Activated CD4-positive, alpha-beta T cell treated with anti-CD3 and anti-CD28 coated beads for 36 hours (primary cell): ENCODE measurements at places on chromosomes 2 and 18. TPM values are rescaled to one million over a fixed set of nuclear protein-coding genes. Genes with fewer than 3 reads are reported as not detected.

- H3K36me3 ChIP-seq = peaks cover 51% of the 10 kb centered on the region
- H3K4me3 ChIP-seq = no peak overlapping the region
- H3K4me1 ChIP-seq = peaks cover 17% of the 10 kb centered on the region
- peak overlapping the region; percentile 32 for H3K27ac ChIP-seq
These were observed 76.2 kb downstream of the WDR7 start for GRCh38 chr18:56727399-56727798.

DNA sequence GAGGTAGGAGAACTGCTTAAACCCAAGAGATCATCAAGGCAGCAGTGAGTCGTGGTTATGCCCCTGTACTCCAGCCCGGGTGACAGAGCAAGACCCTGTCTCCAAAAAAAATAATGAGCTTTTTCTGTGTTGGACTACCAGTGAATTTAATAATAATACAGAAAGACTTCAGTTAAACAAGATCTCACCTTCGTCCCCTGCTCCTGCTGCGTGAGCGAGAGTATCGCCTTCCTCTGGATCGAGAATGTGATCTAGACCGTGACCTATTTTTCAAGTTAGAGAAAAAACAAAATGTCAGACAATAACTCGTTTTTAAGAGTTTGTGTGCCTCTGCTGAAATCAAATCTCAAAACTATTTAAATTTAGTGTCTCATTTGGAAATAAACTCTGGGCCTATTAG, 2.8 kb downstream of the SRSF7 start:
- H3K27me3 ChIP-seq = no peaks in the 10 kb centered on the region
- peak overlapping the region; percentile 94 for H3K4me3 ChIP-seq
- peaks cover 72% of the 10 kb centered on the region for H3K36me3 ChIP-seq
- no peak for DNase-seq
- peak overlapping the region; percentile 94 for H3K27ac ChIP-seq
- peaks cover 70% of the 10 kb centered on the region for H3K4me1 ChIP-seq

VWA3B gene
- not detected for total RNA-seq

DNA sequence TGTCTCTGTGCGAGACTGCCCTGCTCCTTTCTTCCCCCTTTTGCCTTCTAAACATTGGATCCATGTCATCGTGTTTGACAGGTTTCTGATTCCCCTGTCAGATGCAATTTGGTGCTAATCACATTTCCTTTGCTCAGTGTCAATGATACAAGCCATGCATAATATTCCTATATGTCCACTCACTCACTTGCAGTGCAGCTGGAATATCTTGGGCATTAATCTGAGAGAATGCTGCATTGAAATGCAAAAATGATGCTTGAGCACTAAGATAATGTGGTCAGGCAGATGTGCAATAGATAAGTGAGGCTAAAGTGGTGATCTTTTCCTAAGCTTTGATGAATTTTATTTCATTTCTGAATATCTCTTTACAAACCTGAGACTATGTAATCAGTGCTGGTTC, 375.5 kb downstream of the PARD3B start:
- no peaks in the 10 kb centered on the region for H3K27me3 ChIP-seq
- no peak overlapping the region for H3K4me3 ChIP-seq
- no peak for DNase-seq
- H3K4me1 ChIP-seq = no peaks in the 10 kb centered on the region

DNA sequence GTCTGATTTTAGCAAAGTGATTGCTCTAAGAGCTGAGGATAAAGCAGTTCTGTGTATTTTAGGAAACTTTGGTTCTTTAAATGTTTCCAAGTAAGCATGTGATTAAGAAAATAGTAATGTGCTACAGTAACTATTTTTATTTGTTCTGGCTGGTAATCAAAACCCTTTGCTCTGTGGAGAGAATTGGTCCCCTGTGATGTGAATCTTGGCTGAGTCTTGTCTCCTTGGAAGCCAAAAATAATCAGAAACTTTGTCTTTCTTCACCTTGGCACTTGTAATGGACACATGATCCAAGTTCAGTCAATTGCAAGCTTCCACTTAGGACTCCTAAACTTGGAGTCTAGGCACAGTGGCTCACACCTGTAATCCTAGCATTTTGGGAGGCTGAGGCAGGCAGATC, 422.7 kb upstream of the CDH20 start:
- no peak for DNase-seq
- H3K36me3 ChIP-seq = no peaks in the 10 kb centered on the region
- H3K4me1 ChIP-seq = no peaks in the 10 kb centered on the region
- H3K4me3 ChIP-seq = no peak overlapping the region
- no peak overlapping the region for H3K27ac ChIP-seq

DNA sequence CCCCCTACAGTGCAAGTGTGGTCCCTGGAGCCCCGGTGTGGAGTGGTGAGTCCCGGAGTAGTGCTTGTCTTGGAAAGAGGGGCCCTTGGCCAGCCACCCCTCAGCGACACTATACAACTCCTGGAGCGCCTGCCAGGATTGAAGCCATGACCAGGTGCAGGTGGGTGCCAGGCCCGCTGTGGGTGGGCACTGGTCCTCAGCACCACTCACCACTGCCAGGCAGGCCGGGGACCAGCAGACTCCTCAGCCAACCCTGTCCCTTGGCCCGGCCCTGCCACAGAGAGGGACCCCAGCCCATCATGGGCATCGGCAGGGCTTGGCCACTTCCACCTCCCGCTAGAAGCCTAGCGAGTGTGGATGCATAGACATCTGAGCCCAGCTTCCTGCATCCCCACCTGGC, 42.2 kb downstream of the STK25 start:
- no peak overlapping the region for H3K4me3 ChIP-seq
- H3K36me3 ChIP-seq = no peaks in the 10 kb centered on the region
- H3K27me3 ChIP-seq = no peaks in the 10 kb centered on the region
- no peak for DNase-seq
- no peaks in the 10 kb centered on the region for H3K4me1 ChIP-seq
- no peak overlapping the region for H3K27ac ChIP-seq

GRCh38 chr2:37230581-37230980, 815 bp downstream of the CEBPZ start:
- peaks cover 35% of the 10 kb centered on the region for H3K36me3 ChIP-seq
- H3K4me1 ChIP-seq = peaks cover 45% of the 10 kb centered on the region
- no peak overlapping the region for H3K27ac ChIP-seq

DSG1 gene
- not detected for total RNA-seq

DNA sequence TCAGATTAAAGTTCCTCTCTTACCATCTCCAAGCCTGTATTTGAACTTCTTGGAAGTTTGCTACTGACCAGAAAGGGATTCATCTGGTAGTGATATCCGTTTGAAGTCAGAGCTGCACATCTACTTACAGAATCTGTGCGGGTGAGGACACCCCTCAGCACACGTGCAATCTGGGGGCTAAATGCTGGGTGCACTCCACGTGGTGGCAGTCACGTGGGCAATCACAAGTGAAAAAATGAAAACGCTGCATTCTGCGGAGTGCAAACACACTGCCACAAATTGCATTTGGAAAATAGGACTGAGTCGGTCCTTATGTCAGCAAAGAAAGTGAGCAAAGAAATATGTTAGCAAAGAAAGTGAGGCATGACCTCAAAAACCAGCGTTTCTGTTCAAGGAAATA, 76.1 kb upstream of the GYPC start:
- no peaks in the 10 kb centered on the region for H3K4me1 ChIP-seq
- H3K36me3 ChIP-seq = no peaks in the 10 kb centered on the region
- no peak overlapping the region for H3K4me3 ChIP-seq
- no peak for DNase-seq
- no peak overlapping the region for H3K27ac ChIP-seq
